Hepatocyte (in vitro differentiated cells): ENCODE measurements at places on chromosomes 2 and 18. TPM values are rescaled to one million over a fixed set of nuclear protein-coding genes. Genes with fewer than 3 reads are reported as not detected.

DNA sequence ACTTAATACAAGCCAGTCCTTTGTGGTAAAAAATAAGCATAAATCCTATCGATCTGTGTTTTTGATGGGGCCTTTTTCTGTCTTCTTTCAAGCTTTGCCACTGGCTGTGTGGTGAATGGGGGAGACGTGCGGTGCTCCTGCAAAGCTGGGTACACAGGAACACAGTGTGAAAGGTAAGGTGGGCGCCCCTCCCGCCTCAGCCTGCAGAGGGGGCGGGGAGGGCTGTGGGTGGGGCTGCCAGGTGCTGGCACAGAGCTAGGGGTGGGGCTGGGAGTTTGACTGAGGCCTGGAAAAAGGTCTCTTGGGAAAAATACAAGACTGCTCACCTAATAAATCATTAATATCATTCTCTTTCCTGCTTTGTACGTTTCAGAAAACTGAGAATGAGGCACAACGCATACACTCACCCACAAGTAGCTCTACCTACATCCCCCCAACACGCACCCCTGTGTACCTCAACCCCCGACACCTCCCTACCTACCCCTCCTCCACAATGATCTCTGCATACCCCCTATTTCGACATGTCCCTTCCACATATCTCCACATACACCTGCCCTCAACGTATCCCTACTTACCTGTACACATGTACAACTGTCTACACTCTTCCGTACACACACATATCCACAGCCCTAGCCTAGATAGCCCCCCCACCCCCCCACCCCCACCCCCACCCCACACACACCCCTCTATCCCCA is 129.7 kb upstream of the TTC39C start:
- peak; percentile 75 for DNase-seq

- no peak for DNase-seq
Observed at GRCh38 chr2:215746887-215747615, 266.3 kb downstream of the MREG start.

DNA sequence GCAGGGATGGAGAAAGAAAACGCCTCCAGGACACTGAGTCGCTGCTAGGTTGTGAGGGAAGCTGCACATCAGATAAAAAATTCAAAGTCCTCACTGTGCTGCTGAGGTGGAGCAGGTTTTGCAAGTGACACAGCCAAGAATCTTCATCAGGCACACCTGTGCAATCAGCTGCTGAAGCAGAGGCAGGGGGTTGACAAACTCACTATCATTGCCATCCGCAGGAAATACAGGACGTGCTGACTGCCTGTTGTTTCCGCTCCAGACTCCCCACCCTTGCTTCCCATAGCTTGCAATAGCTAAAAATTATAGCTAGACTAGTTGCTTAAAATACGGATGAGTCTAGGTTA is 147.8 kb upstream of the FHL2 start:
- no peak for DNase-seq

The SOX11 gene
- total RNA-seq: 16.6 and 20.7 TPM in 2 replicates

DNA sequence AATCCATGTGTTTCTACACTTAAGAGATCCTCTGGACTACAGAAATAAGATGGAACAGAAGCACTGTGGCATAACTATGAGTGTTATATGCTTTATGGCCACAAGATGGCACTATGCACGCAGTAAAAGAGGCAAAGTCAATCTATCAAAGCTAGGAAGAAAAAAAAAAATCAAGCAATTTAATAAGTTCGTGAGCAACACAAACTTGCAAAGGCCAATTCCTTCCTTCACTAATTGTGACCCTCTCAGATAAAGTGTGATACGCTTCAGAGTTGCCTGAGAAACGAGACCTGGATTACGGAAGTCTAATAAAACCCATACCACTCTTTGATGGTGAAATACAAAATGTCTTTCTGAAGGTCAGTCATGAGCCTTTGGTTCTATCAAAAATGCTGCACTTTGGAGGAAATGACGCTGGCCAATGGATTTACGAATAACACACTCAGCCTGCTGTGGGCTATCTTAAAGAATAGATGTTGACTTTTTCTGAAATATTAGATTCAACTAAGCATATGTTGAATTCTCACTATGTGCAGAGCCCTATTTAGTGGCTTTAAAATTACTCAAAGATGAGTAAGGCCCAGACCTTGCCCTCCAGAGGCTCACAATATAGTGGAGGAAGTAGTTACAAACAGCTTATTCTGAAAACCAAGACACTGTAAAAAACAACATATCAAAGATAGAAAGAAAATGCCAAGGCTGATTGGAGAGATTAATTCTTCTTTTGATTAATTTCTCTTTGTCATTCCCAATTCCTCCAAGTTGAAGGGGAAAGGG is 35.5 kb upstream of the TTR start:
- DNase-seq: peak; percentile 78

DNA sequence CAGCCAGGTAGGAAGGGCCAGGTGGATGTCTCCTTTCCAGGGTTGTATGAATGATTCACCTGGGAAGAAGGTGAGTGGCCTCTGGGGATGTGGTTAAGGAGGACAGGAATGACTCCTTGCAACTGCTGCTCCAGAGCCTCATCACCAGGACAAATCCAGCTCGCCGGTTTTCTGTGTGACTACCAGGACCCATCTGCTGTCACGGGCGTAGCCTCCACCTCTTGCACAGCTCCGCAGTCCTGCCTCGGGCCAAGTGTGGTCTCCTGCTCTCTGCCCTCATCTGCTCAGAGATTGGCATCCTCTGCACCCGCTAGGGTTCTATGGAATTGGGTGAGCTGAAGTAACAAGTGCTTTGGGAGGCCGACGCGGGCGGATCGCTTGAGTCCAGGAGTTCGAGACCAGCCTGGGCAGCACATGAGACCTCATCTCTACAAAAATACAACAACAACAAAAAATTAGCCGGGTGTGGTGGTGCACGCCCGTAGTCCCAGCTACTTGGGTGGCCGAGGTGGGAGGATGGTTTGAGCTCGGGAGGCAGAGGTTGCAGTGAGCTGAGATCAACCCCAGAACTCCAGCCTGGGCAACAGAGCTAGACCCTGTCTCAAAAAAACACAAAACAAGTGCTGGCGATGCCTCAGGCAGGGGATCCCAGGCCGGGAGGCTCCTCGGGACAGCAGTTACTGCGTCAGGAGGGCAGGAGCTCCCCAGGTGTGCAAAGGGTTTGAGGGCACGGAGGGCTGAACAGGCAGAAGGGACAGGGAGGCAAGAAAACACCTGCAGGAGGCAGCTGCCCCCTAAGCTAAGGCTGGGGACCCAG is 831 bp upstream of the D2HGDH start:
- no peak for DNase-seq

The OR6B2 gene
- not detected in 2 replicates for total RNA-seq

DNA sequence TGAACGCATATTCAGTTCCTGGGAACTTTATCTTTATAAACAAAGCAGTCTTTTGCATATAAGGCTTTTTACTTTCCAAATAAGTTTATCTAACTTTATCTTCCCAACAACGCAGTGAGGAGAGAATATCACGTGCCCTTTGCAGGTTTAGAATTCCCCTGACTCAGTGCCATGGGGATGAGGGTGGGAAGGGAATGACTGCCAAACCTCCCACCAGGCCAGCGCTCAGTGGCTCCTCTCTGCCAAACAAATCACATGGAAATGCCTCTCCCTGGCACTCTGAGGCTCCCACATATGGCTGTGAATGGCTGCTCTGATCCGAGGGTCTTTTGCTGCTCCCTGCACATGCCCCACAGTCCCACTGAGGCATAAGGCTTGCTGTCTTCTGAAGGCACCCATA is 158.3 kb downstream of the DNAH6 start:
- DNase-seq: no peak

- DNase-seq: no peak
Observed at GRCh38 chr18:54261894-54262293, 7.4 kb upstream of the POLI start.

The SPHKAP gene
- total RNA-seq: 0.28 and 0.33 TPM in 2 replicates

- no peak for DNase-seq
Observed at GRCh38 chr2:159595410-159596046, 20.8 kb downstream of the BAZ2B start.

DNA sequence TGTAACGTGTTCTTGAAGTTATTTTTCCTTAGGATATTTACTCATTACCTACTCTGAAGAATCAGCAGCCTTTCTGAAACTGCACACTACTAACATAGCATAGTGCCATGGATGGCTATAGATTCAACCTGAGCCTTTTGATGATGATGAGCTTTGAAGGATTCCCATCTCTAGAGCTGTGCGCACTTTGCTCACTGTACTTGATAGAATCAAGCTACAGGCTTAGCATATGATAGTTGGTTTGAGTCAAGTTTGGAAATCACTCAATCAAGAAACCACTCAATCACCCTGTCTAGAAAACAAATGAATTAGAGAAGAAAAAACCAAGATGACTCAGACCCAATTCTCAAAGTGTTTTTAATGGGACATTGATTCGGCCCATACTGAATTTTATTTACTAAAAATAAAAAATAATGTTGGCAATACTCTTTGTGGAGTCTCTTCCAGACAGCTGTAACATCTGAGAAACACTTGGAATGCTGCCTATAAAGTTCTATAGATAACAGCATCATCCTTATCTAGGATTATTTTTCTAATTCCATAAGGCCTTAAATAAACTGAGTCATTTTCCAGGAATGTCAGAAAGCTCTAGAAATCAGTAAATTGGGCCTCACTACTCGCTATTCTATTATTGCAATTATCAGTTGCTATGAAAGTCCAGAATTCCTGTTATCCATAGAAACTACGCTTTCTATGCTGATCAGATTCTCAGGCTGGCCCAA is 259.0 kb upstream of the ERBB4 start:
- no peak for DNase-seq

GRCh38 chr2:78646533-78647364 is 378.8 kb upstream of the REG3G start:
- DNase-seq: no peak
